ENCODE measurements at places on chromosomes 2 and 18. TPM values are rescaled to one million over a fixed set of nuclear protein-coding genes. Genes with fewer than 3 reads are reported as not detected.

MAP3K19 gene
- not detected for total RNA-seq

DNA sequence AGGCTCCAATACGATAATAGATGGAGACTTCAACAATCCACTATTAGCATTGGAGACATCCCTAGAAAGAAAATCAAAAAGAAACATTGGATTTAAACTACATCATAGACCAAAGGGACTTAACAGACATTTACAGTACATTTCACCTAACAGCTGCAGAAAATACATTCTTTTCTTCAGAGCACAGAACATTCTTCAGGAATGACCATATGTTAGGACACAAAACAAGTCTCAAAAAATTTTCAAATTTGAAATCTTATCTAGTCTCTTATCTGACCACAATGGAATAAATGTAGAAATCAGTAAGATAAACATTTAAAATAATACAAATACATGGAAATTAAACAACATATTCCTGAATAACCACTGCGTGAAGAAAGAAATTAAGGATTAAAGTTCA, 68.7 kb downstream of the STRADB start:
- H3K27me3 ChIP-seq = no peaks in the 10 kb centered on the region
- no peak overlapping the region for H3K27ac ChIP-seq
- H3K4me3 ChIP-seq = no peak overlapping the region
- peaks cover under 1% of the 10 kb centered on the region for H3K4me1 ChIP-seq
- DNase-seq = no peak

DNA sequence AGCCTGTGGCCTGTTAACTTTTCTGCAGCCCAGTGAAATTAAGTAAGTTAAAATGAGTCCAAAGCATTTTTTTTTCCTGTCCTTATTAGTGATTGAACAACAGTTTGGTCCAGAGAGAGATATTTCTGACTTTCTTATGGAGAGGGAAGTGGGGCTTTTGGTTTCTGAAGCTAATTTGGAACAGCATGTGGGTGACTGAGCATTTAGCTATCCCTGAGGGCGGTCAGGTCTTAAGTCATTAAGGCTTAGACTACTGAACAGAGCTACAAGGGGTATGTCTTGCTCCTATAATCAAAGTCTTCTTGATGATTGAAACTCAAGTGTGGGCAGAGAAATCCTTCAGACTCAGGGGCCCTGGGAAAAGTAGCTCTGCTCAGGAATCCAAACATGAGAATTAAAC, 14.0 kb downstream of the ARHGAP25 start:
- peaks cover 79% of the 10 kb centered on the region for H3K4me1 ChIP-seq
- H3K4me3 ChIP-seq = peak overlapping the region; percentile 31
- DNase-seq = peak; percentile 51

- no peak overlapping the region for H3K4me3 ChIP-seq
- no peak for DNase-seq
- no peak overlapping the region for H3K27ac ChIP-seq
- peaks cover 4% of the 10 kb centered on the region for H3K27me3 ChIP-seq
- no peaks in the 10 kb centered on the region for H3K36me3 ChIP-seq
Measured at GRCh38 chr2:183069174-183069573, 9.4 kb upstream of the DUSP19 start.

DNA sequence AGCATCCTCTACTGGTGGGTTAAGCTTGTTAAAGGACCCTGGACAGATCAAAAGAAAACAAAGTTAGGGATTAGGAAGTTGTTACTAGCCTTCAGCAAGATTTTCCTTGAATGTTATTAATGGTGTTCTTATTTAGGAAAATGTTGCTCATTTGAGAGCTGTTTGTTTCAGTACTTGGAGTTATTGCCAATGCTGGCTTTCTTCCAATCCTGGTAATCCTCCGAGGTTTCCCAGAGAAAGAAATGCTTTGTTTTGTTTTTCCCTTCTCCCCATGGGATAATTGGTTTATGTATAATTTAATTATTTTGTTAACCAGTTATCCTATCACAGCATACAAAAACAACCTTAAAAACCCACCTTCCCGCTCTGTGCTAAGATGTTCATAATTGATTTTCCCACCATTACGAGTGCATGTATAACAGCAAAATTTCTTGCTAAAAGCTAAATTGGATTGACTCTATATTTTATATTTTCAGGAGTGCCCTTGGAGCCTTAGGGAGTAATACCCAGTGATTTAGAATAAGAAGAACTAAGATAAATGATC, 79.8 kb downstream of the MGAT5 start:
- peaks cover 20% of the 10 kb centered on the region for H3K36me3 ChIP-seq
- no peak for DNase-seq
- H3K27me3 ChIP-seq = no peaks in the 10 kb centered on the region
- no peak overlapping the region for H3K4me3 ChIP-seq

REG3G gene
- total RNA-seq = not detected

DNA sequence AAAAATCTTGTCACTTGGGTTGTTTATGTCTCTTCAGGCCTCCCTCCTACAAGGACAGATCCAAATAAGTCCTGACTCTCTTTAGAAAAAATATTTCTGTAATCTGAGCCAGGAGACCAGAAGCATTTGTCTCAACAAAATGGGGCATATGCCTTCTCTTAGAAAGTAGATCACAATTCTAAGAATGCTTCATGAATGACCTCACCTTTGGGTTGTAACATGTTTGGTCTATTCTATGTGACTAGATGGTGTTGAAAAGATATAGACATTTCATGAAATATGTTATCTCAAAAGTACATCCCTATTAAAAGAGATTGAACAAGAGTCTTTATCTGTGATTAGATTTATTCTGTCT, 159.0 kb upstream of the SETBP1 start:
- no peaks in the 10 kb centered on the region for H3K27me3 ChIP-seq
- no peaks in the 10 kb centered on the region for H3K36me3 ChIP-seq
- no peak overlapping the region for H3K4me3 ChIP-seq
- no peaks in the 10 kb centered on the region for H3K4me1 ChIP-seq
- DNase-seq = no peak
- no peak overlapping the region for H3K27ac ChIP-seq

UGT1A4 gene
- total RNA-seq = not detected

DNA sequence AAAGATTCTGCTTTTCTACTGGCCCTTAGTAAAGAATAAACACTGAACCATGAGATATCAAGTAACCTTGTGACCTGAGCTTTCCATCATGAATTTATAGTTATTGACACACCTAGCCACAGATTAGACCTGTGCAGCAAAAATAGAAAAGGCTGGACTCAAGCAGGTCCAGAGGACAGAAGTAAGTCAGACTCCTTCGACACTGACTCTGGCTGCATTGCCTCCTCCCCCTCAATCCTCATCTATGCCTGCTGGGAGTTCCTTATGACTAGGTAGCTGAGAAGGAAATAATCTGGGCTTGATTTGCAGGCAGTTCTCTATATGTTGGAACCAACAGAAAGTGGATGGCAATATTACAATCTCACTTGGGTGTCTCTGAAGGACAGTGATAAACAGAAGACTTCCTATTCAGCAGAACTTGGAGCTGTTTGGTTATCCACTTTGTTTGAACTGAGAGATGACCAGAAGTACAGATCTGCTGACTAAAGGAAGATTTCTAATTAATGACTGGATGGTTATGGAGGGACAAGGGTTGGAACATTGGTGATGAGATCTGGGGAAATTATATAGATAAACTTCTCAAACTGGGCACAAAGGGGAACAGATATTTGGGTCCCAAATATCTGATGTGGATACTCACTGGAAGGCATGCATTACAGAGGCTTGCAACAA, 39.4 kb downstream of the ARID5A start:
- peaks cover 9% of the 10 kb centered on the region for H3K27me3 ChIP-seq
- H3K4me3 ChIP-seq = no peak overlapping the region
- no peak overlapping the region for H3K27ac ChIP-seq
- no peaks in the 10 kb centered on the region for H3K4me1 ChIP-seq
- DNase-seq = no peak
- peaks cover 3% of the 10 kb centered on the region for H3K36me3 ChIP-seq

DNA sequence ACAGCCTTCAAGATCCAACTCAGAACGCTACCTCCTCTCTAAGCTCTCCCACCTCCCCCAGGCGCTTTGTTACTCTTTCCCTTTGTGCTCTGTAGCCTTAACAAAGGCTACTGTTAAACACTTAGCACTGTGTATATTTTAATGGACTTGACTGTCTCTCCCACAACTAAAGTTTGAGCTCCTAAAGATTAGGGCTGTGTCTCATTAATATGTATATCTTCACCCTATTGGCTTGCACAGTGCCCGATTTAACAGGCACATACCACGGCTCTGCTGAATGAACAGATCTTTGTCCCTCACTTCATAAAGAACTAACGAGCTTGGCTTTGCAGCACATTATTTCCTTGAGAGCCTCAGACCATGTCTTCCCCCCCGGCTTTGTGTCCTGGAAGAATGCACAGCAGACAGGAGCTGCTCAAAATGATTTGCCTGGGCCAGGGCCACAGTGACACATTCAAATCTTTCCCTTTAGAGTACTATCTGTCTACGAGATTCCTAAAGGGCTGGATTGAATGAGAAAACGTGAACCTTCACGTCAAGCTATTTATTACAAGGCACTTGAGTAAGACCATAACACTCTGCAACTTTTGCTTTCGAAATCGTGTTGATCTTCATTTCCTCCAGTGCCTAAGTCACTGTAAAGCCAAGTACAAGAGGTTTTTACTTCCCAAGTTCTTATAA, 22.1 kb downstream of the ABHD3 start:
- H3K27me3 ChIP-seq = no peaks in the 10 kb centered on the region
- H3K4me3 ChIP-seq = no peak overlapping the region
- no peak overlapping the region for H3K27ac ChIP-seq

GRCh38 chr18:3902676-3903075, 452.7 kb downstream of the TGIF1 start:
- H3K4me1 ChIP-seq = no peaks in the 10 kb centered on the region
- no peak for DNase-seq
- H3K27ac ChIP-seq = no peak overlapping the region
- no peak overlapping the region for H3K4me3 ChIP-seq
- H3K27me3 ChIP-seq = no peaks in the 10 kb centered on the region

DNA sequence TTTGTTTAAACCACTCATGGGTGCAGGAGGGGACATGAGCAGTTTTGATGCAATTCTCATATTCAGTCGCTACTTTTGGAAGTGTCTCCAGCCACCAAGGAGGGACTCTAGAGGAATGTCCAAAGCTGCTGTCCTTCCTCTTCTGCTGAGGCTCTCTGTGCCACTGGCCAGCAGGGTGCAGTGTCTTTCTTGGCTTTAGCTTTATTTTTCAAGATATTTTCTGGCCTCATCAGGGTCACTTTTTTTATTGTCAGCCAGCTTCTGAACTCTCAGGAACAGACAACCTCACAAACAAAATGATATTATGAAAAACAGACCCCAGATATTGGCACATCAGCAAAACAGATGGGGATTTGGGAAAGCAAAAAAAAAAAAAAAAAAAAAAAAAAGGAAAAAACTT, 289.3 kb upstream of the ZSWIM2 start:
- H3K4me3 ChIP-seq = no peak overlapping the region
- no peaks in the 10 kb centered on the region for H3K27me3 ChIP-seq
- H3K36me3 ChIP-seq = no peaks in the 10 kb centered on the region
- DNase-seq = no peak
- H3K4me1 ChIP-seq = no peaks in the 10 kb centered on the region

DNA sequence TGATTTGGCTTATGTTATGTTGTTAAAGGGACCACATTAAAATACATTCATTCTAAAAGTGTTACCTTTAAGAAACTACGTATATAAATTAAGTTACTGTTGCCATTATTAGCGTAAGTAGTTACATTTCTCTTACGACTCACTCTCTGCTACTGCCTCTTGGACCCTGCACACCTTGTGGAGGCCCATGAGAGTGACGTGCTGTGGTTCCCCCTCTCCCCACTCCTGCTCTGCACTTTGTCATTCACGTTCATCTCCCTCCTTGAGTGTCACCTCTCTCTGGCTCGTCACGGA, 830 bp upstream of the MERTK start:
- H3K36me3 ChIP-seq = no peaks in the 10 kb centered on the region
- peaks cover 47% of the 10 kb centered on the region for H3K27me3 ChIP-seq
- peak overlapping the region; percentile 81 for H3K4me3 ChIP-seq
- DNase-seq = no peak

- no peaks in the 10 kb centered on the region for H3K27me3 ChIP-seq
- no peak overlapping the region for H3K27ac ChIP-seq
- H3K4me3 ChIP-seq = no peak overlapping the region
Measured at GRCh38 chr2:38610851-38611801, 8.4 kb upstream of the HNRNPLL start.

DNA sequence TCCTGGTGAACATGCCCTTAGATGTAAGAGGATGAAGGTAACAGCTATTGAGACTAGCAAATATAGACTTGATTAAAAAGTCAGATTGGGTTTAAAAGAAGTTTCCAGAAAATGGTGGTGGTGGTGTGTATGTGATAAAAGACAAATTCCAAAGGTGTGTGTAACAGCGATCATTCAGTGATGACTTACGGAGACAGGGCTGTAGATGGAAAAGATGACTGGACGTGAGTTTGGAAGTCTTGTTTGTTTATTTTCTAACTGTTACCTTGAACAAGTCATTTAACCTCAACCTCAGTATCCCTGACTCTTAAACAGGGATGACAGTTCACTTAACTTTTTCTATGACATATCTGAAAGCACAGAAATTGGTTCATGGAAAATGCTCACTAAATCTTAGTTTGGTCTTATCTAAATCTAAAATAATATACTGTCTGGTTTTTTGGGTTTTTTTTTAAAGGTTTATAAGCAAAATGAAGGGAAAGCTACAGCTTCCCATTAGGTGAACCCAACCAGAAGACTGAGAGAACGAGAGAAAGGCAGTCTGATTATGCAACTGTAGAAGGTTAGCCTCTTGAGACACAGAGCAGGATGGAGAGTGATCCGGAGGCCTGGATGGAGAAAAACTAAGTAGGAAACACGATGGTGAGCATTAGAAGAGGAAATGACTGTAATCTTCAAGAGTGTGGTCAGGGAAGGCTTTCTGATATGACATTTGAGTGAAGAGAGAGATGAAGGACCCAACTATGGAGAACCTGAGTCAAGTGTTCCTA, 71.9 kb downstream of the TCF4 start:
- no peaks in the 10 kb centered on the region for H3K27me3 ChIP-seq
- no peaks in the 10 kb centered on the region for H3K4me1 ChIP-seq
- H3K36me3 ChIP-seq = no peaks in the 10 kb centered on the region

GRCh38 chr18:28127763-28128658, 48.9 kb downstream of the CDH2 start:
- H3K27ac ChIP-seq = no peak overlapping the region
- no peak for DNase-seq
- H3K36me3 ChIP-seq = no peaks in the 10 kb centered on the region
- no peaks in the 10 kb centered on the region for H3K27me3 ChIP-seq
- no peak overlapping the region for H3K4me3 ChIP-seq
- no peaks in the 10 kb centered on the region for H3K4me1 ChIP-seq

IL18R1 gene
- total RNA-seq = 50.2 TPM

GRCh38 chr2:43402002-43402401, 175.6 kb upstream of the ZFP36L2 start:
- peaks cover 13% of the 10 kb centered on the region for H3K4me1 ChIP-seq
- peaks cover 15% of the 10 kb centered on the region for H3K36me3 ChIP-seq
- DNase-seq = peak; percentile 66
- peak overlapping the region; percentile 82 for H3K27ac ChIP-seq

GALNT1 gene
- 50.8 TPM for total RNA-seq

All from activated CD4-positive, alpha-beta T cell treated with anti-CD3 and anti-CD28 coated beads, Interleukin-2, amount 10 ng/mL, durations not matched to agents 24 days and 14 days (primary cell).